Stimulated activated CD8-positive, alpha-beta memory T cell treated with anti-CD3 and anti-CD28 coated beads, Interleukin-12 subunit alpha, Interleukin-12 subunit beta, amount 100 ng/mL, for 4 hours (primary cell): ENCODE measurements at places on chromosomes 1 and 21.

DNA sequence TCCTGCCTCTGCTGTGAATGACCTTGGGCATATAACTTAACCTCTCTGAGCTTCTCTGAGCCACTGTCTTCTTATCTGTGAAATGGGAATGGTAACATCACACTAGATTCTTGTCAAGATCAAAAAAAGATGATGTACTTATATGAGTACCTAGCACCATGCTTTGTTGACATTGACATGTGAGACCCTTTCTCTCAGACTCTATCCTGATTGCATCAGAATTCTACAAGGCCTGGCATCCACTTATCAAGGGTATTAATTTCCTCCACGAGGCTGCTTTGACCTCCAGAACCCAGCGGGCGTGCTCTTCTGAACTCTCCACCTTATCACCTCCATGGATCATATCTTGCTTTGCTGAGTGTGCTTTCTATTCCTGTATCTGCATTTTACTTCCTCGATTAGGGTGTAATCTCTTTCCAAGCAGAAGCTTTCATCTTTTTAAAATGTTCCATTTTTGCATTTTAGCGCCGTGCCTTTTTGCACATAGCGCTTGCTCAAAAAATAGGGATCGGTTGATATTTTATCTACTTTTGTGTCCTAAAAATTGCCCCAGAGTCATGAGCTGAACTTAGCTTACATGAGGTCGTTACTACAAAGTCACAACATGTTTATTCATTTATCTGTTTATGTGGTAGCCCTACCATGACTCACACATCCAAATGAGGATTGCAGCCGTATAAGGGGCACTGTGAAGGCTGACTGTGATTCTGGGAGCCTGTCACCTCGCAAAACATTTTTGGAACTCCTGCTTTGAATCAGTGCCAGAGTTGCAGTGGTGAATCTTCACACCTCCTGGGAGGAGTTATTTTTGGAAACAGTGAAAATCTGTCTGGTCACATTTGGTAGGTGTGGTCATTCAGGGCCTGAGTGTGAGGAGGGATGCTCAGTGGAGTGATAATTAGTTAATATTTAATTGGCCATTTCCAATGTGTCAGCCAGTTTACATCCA, 63.2 kb downstream of the IER5 start:
- DNase-seq = no peak

DNA sequence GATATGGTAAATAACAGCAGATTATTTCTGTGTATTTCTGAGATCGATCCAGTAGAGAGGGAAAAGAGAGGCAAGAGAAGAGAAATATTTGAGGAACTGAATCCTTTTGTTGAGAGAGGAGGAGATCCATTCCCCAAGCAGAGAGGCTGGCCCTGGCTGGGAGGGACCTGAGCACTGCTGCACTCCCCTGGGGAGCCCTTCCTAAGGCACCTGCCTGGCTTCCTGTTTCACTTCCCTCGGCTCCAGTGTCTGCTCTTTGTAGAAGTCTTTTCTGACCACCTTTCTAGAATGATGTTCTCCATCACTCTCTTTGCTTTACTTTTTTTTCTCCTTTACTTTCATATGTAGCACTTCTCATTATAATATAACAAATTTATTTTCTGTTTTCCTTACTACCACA, 42.3 kb upstream of the SLC6A9 start:
- no peak for DNase-seq

- DNase-seq = no peak
Observed at GRCh38 chr1:89286549-89287180, 14.0 kb upstream of the GBP5 start.

DNA sequence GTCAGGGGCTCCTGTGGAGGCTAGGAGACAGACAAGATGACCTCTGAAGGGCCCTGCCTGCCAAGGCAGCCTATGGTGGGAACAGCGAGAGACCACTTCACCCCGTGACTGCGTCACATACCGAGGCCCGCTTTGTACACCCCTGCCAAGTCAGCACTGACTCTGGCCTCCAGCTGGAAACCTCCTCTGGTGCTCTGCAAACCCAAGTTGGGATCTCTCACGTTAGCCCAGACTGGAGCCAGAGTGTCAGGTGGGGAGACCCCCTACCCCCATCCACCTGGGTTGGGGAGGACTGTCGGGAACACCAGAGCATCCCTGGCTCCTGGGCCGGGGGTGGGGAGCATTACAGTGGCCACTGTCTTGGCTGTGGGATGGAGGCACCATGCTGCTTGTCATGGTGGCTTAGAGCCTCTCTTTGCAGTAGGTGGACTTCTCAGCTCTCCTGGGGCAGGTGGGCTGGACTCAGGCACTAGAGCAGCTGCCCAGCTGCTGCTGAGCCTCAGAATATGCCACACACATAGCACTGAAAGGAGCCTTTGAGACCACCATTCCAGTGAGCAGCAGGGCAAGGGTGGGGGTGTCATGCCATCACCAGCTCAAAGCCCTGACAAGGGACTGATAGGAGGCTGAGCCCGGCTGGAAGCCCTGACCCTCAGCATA, 50.4 kb downstream of the ELK4 start:
- no peak for DNase-seq

GRCh38 chr1:242842094-242842493, 317.6 kb upstream of the PLD5 start:
- DNase-seq = no peak

DNA sequence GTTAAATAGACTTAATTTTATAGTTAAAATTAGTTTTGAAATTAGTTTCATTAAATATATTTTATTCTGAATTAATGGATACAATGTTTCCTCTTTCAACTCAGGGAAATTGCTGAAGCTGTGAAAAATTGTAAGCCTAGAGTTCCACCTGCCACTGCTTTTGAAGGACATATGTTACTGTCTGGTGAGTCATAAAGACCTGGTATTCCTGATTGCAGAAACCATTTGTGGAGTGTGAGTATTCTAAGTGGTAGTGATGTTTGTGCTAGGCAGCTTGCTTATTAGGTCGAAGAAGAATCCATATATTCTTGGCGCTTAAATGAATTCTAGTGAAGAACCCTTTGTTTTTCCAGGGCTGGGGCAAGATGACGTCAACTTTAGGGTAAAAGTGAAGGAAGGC, 34.0 kb downstream of the MTR start:
- no peak for DNase-seq

- DNase-seq = no peak
Observed at GRCh38 chr1:183804916-183805841, at the start of gene RGL1. RGL1 (plus strand) TSS chr1:183805120; CDS start chr1:183805298, 178 bp downstream.

- DNase-seq = no peak
Observed at GRCh38 chr1:42946120-42946898, 12.4 kb downstream of the SLC2A1 start.

- DNase-seq = no peak
Observed at GRCh38 chr1:244822878-244823277, 12.6 kb upstream of the COX20 start.

DNA sequence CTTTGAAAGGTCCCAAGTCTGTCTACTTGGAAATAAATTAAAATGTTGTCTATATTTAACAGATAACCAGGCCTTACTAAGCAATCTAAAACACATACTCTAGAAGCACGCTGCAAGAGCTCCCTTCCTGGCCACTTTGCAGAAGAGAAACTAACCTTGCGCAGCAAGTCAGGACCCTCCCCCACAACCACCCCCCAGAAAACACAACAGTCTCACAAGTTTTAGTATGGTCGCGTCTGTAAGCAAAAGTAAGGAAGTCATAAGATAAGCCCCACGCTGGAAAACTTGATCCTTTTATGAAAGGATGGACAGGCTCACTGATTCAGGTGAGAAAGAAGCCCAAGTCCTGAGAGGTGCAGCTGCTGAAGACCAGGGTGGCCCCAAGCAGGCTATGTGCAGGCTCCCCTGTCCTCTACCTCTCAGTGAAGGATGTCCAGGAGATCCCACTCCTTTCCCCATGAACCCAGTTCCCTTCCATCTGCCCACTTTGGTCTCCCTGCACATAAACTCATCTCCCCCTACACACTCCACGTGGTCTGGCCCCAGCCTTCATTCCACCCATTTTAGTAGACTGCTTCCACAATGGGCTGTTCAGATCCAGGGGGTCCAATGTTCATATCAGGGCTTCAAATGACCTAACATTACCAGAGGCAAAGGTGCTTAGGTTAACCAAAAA, 23.8 kb downstream of the HIVEP3 start:
- no peak for DNase-seq

DNA sequence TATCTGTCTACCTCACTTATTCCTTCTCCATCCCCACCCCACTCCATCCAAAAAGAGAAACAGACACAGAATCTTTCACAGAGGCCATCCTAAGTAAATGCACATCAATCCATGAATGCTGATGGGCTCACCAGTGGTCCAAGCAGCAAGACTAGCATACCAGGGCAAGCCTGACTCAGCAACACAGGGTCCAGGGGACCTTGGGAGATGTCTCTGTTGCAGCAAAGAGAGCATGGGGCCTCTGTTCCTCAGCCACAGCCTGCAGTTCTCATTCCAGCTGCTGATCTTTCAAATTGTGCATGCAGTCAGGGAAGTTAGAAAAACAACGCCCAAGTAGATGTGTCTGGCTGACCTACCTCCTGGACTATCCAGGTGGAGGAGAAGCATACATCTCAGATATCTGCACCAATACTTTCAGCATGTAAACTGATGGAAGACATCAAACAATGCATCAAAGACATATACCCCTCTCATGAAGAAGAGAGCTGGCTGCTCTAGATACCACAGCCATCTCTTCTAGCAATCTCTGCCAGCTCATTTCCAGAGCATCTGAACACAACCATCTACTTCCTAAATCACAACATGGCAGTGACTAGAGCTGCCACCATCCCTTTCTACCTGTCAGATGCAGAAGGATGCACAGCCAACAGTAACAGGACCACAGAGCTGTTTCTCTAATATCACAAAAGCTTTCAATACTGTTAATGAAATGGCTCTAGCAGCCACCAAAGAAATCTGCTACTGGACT, 54.5 kb downstream of the CD34 start:
- no peak for DNase-seq

- DNase-seq = no peak
Observed at GRCh38 chr1:41481109-41481775, 3.2 kb downstream of the EDN2 start.

GRCh38 chr1:110091381-110091780, 20.9 kb upstream of the UBL4B start:
- DNase-seq = no peak

DNA sequence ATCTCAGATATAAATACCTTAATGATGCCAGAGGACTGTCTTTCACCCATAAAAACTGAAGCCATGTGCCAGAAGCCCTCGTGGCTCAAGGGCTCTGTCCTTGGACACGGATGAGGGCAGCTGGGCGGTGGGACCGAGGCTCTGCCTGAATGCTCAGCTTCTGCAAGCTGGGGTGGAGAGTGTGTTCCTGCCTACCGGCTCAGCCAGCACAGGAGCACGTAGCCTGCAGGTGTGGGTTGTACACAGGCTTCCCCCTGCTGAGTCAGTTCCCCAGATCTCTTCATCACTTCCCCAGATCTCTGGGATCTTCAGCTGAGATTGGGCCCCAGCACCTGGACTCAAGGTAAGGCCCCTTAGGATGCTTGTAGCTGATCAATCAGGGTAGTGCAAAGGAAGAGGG, 15.4 kb downstream of the KCNJ15 start:
- no peak for DNase-seq

- no peak for DNase-seq
Observed at GRCh38 chr1:207156095-207156494, 52.1 kb downstream of the C4BPA start.

DNA sequence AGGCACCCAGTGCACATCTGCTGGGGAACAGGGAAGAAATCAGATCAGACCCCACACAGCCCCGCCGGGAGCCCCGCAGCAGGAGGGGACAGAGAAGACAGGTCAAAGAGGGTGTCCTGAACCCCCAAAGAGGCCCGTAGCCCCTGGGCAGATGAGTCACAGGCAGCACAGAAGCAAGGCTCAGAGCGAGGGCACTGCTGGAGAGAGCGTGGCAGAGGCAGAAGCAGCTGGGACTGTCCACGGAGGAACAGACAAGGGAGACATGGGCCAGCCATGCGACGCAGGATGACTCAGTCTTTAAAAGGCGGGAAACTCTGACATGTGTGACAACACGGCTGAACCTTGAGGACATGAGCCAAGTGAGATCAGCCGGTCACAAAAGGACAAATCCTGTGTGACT, 14.5 kb upstream of the PRDM16 start:
- no peak for DNase-seq

GRCh38 chr1:67739361-67739760, 54.4 kb downstream of the GADD45A start:
- no peak for DNase-seq

DNA sequence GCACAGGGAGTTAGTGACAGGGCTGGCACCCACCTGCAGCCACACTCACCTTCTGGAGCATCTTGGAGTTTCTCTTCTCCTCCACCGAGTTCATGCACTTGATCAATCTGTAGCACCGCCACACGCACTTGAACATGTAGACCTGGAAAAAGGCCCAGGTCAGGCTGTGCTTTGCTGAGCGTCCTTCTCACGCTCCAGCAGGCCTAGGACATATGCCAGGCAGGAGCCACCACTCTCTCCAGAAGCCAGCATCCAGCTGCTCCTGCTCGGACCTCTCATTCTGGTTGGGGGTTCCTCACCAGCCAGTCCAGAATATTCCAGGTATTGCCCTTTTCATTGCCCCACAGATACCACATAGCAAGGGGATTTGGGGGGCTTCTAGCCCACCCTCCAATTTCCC, 11.7 kb upstream of the MATN1 start:
- DNase-seq = no peak

- no peak for DNase-seq
Observed at GRCh38 chr21:39097335-39097861, 85.9 kb downstream of the PSMG1 start.

DNA sequence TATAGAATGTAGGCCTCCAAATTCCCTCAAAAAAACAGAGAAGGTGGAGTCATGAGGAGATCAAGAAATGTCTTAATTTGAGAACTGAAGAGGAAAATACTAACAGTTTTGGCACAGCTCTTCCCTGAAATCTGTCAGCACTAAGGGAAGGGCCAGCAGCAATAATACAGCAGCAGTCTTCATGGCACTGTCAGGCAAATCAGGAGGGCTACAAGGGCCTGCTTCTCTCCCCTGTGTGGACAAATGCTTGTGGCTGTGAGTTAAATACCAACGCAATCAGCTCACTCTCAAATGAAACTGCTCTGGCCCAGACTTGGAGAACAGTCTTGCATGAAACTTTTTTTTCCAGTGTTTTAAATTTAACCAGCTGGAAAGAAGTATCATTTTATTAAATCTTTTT, 20.5 kb upstream of the CNN3 start:
- DNase-seq = no peak

DNA sequence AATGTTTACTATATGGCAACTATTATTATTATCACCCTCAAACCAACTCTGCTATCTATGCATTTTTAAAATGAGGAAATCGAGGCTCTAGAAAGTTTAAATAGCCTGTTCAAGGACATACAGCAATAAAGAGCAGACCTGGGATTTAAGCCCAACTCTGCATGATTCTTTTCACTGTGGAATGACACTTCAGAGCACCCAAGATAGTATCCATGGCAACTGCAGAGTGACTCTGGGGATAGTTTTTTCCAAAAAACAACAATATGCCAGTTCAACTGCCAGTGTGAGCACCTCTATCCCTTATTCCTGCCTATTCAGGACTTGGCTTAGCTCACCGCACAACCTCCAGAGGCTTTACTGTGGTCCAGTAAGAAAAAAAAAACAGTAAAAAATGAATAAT, 293.9 kb downstream of the BRINP2 start:
- no peak for DNase-seq

- no peak for DNase-seq
Observed at GRCh38 chr21:43193651-43194302, 25.0 kb downstream of the CRYAA start.
